Activated CD4-positive, CD25-positive, alpha-beta regulatory T cell (primary cell): ENCODE measurements at places on chromosomes 6 and 20.
A peak's percentile ranks its signal among the peaks of the same experiment; 100 is the strongest.

DNA sequence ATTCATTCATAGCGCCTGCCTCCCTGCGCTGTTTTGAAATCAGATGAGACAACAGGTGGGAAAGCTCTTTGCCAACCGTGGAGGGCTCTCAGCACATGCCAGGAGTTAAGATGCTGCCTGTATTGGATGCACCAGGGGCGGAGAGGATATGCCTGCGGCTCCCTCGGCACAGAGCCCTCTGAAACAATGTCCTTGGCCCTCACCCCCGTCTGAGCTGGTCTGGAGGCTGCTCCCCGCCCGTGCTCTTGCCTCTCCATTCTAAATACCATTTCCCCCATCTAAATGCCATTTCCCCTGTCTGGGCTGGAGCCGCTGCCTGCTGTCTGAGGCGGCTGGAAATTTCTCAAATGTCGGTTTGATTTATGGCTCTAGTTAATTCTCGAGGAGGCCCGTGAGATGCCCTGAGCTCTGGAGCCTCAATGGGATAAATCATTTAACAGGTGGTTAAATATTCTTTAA, 50.8 kb upstream of the MLN start:
- DNase-seq = no peak

GRCh38 chr6:2876210-2877056, 26.7 kb downstream of the SERPINB9 start:
- no peak for DNase-seq

GRCh38 chr6:45003387-45003786, 324.7 kb upstream of the RUNX2 start:
- no peak for DNase-seq

DNA sequence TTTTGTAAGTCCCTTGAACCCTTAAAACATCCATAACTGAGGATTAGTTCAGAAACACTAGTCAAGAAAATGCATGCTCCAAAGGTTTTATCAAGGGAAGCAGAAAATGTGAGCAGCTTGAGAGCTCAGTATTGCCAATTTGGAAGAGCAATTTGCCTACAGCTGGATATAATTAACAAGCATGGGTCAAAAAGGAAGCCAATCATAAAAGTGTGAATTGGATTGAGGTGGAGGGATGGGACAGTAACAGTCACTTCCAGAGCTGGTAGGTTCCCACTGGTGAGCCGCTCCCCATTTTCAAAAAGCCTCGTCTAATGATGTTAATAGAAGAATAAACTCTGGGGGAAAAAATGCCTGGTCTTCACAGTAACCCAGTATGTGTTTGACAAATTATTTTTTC, 5.0 kb upstream of the PTPRK start:
- DNase-seq = no peak

GRCh38 chr6:170034294-170034693, 256.6 kb downstream of the DLL1 start:
- DNase-seq = no peak

DNA sequence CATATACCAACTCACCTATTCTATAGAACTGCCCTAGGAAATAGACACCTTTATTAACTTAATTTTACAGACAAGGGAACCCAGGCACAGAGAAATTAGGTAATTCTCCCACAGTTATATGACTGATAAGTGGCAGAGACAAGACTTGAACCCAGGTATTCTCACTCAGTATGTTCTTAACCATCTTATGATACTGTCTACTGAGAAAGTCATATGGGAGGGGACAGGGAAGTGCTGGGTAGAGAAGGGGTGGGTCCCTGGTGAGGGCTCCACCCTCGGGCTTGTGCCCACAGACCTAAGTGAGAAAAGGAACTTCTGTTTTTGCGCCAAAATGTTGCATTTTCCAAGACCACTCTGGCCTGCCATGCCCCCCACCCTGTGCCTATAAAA, 123.5 kb downstream of the RNF144B start:
- no peak for DNase-seq

- DNase-seq = no peak
These were observed 20.6 kb downstream of the RBCK1 start for GRCh38 chr20:428658-429200.

GRCh38 chr6:137019476-137020272, 25.1 kb downstream of the IL20RA start:
- no peak for DNase-seq

DNA sequence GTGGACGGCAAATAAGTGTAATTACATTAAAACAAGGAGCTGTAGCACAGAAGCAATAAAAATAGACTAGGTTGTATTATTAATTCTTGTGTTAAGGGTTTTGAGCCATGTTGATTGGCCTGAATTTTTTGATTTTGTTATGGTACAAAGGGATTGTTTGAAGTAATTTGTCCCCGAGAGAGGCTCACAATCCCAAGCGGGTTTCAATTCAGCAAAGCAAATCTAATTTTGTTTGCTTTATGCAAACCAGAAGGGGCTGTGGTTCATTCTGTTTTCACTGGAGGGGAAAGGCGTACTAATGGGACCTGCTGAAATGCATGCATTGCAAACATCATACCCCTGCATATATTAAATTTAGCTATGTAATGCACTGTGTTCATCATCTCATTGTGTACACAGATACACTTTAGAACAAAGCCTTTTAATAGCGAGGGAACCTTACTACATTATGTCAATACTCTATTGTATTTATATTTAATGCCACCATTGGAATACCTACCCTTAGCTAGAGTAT, 379.5 kb upstream of the POU3F2 start:
- DNase-seq = no peak

- peak; percentile 26 for DNase-seq
These were observed 659 bp downstream of the CEP85L start for GRCh38 chr6:118650582-118651281.

DNA sequence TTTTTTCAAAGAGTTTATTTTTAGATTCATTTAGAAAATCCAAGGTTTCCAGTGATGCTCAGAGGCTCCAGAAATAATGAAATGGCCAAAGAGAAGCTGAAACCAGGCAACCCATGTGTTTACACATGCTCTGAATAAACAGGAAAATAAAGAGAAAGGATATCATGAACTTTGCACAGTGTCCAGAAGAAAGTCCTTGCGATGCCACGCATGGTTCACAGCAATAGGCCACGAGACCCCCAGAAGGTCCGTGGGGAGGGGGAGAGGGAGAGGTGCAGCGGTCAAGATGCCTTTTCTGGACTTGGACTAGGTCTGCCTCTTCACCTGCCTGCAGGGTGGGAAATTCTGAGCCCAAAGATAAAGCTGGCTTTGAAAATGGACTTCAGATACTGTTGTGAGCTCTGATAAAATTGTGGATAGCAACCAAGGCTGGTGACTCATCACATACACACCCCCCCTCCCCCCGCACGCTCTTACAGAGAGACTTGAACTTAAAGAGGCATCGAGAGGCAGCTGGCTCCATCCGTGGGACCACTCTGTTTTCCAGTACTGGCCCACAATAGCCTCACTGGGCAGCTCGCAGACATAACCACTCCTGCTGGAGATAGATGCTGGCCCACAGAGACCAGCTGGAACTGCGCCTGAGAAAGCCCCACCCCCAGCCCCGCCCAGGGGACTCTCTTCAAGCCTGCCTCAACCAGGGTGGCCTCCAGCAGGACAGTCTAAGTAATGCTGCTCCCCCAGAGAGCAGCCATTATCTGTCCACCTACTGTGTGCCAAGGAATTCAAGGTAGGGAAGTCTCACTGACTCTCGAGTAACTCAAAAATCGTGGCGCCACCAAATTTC, 21.2 kb upstream of the NFATC2 start:
- DNase-seq = no peak

- no peak for DNase-seq
These were observed 396.0 kb downstream of the TBC1D32 start for GRCh38 chr6:120938164-120938875.

- no peak for DNase-seq
These were observed 288.8 kb downstream of the ADGB start for GRCh38 chr6:146887447-146888077.

DNA sequence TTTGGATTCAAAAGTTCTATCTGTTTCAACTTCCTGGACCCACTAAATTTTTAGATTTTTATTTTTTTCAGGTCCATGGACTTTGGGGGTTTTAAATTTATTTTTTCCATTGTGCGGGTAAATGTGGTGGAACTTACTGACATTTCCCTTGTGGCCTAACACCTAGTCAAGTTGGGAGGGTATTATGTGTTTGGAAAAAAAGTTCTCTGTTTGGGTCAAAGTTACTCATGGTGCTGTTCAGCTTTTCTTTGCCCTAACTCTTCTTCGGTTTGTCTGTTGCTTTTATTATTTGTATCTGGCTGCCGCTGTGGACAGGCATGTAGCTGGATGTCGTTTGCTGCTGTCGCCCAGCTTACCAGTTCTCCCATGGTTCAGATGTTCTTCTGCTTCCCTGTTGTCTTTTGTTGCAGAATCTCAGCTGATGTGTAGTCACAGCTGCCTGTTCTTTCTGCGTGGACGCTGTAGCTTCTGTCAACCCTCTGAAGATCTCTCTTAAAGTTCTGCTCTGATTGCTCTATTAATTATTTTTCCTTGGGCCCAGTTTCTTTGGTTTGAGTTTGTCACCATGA, 7.9 kb downstream of the IGF2R start:
- no peak for DNase-seq

DNA sequence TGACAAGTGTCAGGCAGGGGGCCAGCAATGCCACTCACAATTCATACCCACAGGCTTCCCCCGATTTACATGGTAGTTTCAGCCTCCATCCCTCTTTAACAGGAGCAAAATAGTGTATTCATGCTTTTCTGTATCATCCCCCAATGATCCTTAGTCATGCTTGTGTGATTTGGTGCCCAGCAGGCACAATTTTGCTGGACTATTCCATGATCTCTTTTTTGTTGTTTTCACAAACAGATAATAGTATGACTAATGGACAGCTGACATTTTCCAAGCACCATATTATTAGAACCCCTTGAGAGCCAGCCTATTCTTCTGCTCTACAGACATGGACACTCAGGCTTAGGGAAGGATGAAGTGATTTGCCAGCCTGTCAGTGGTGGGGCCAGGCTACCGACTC, 128.2 kb upstream of the RIPOR2 start:
- DNase-seq = no peak

- DNase-seq = no peak
These were observed 246.1 kb upstream of the AFDN start for GRCh38 chr6:167580619-167580911.

DNA sequence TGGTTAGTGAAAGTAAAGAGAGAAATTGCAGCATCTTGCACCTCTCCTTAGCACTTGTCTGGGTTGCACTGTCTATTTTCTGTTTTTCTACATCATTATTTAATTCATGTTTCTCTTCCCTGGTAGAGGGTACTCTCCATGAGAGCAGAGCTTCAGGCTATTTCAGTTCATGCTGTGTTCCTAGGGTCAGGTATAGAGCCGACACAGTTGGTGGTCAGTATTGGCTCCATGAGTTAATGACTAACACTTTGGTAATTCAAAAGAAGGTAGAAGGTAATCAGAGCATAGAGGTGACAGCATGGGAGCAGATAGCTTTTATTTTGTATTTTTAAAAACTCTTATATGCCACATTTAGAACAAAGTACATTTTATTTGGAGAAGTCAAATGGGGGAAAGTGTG, 42.7 kb downstream of the RIMS1 start:
- DNase-seq = no peak

DNA sequence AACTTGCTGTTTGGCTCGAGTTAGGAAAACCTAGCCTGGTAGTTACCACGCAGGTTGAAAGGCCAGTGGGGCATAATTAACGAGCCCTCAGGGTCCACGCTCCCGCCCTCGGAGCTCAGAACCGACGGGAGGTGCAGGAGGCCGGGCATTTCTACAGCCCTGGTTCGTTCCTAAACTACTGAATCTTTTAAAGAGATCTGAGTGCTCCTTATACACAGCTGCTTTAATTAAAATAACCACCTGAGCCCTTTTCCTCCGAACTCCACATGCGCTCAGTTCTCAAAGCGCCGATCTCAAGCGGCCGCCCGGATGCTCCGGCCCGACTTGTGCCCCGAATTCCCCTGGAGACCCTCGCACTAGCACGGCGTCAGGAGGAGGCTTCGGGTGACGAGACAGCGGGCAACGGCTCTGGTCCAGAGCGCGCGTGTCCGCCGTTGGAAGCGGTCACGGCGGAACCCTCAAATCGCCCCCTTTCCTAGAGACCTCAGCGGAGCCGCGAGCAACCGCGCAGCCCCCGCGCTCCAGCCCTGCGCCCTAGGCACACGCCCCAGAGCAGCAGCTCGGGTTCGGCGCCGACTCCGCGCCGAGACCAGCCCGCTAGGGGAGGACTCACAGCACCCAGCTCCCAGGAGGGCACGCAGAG, 397 bp downstream of the WDR27 start:
- DNase-seq = no peak

GRCh38 chr6:218153-219018, 73.9 kb upstream of the DUSP22 start:
- DNase-seq = no peak

DNA sequence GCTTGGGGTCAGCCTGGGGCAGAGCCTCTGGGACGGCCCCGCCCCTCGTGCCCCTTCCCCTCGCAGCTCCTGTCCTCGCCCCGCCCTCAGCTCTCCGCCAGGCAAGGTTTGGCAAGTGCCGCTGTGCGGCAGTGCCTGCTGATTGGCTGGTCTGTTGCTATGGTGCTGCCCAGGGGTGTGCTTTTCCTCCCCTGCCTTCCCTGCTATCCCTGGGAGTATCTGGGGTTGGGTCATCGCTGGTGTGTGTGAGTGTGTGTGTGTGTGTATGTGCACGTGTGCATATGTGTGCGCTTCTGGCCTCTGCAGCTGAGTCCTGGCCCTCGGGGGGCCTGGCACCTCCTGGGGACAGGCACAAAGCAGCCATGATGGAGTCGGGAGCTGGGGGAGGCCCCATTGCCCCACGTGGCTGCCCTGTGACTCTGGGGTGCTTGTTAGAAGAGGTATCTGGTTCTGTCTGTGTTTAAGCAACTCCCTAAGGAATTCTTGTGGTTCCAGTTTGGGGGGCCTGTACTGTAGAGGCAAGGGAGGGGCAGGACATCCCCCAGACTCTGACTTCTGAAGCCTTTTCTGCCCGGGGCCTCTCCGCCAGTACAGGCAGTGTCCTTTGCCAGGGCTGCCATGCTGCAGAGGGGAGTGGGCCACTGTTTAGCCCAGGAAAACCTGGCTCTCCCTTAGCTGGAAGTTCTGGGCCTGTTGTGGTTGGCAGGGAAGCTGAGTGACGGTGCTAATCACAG, 6.9 kb downstream of the RTEL1 start:
- no peak for DNase-seq

DNA sequence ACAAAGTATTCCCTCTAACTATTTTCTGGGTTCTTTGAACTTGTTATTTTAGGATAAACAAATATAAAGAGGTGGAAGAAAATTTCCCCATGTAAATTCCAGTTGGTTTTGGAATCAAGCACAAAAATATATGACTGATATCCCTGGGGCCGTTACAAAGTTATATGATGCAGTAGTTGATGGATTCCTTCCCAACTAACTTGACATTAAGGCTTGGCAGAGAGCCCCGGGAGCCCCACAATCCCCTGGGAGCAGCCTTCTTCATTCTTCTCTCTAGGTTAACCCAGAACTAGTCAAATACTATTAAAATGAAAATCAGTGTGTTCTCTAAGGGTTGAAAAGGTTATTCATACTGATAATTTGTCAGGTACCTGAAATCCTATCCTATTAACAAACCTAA, 508.9 kb upstream of the SOX4 start:
- DNase-seq = no peak

GRCh38 chr6:85576476-85576875, 17.2 kb downstream of the SNX14 start:
- DNase-seq = no peak

GRCh38 chr6:496649-497048, 105.1 kb downstream of the IRF4 start:
- no peak for DNase-seq
